ENCODE measurements at places on chromosomes 13 and 19.

GRCh38 chr19:18675779-18676178 is 7.7 kb upstream of the CRTC1 start:
- no peak for DNase-seq

- DNase-seq: no peak
Observed at GRCh38 chr13:48489666-48490065, 43.2 kb downstream of the RCBTB2 start.

- no peak for DNase-seq
Observed at GRCh38 chr13:99087954-99088491, 110.2 kb upstream of the DOCK9 start.

- no peak for DNase-seq
Observed at GRCh38 chr19:9721861-9722260, 46.7 kb downstream of the ZNF846 start.

- no peak for DNase-seq
Observed at GRCh38 chr19:41919948-41920712, 8.1 kb downstream of the ERFL start.

DNA sequence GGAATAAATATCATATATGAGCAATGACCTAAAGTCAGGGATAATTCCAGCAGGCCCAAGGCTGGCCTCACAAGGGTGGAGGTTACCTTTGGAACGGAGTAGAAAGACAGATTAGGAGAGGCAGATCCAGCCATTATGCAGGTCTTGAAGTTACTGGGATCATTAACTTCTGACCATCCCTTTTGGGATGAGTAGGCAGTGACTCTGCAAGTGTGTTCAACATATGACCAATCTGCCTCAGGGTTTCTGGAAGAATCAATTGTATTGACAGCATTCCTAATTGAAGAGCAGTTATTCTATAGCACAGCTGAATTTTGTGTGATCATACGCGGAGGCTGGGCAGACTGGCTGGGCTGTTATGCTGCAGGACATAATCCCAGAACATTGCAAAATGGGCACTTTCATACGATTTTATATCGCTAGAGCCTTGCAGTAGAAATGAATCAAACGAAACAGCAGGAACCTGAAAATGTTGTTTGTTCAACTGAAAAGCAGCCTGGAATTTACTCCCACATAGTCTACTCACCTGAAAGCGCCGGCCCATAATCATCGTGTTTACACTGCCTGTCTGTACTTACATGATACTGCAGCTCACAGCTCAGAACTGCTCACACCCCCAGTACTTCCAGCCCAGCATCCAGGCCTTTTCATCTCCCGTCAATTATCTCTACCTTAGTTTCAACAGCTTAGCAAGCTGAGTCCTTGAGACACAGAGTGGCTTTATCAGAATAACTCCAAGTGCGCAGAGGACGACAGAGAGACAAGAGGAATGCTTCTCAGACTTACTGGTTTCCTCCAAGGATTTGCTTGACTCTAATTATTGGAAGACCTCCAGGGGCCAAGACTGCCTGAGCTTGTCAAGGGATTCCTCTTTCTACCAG is 556.1 kb downstream of the EFNB2 start:
- no peak for DNase-seq

DNA sequence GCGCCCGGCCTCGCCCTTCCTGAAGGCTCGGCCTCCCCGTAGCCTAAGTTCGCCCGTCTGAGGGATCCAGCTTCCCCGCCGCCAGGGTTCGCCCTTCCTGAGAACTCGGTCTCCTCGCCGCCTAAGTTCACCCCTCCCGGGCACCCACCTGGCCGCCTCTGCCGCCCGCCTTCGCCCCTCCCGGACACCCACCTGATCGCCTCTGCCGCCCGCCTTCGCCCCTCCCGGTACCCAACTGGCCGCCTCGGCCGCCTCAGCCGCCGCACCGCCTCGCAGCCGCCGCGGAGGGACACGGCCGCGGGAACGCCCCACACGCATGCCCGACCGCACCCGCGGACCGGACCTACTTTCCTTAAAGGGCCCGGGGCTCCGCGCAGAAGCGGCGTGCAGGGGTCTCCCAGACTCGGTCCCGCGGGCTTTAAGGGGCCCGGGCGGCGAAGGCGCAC is at the start of gene MOB3A:
MOB3A (minus strand) TSS at position 293 of the 446 bp plus-strand sequence. CDS start 17,766 bp downstream, outside the sequence.
- DNase-seq: no peak

GRCh38 chr13:36673838-36674326 is at the start of gene SERTM1:
Gene SERTM1, plus strand, starts transcription at chr13:36674020. Its CDS starts 21,059 bp downstream, at chr13:36695079.
- DNase-seq: no peak

- no peak for DNase-seq
Observed at GRCh38 chr13:31107109-31107508, 54.6 kb downstream of the HSPH1 start.

- no peak for DNase-seq
Observed at GRCh38 chr13:65943708-65944107, 1286.4 kb downstream of the PCDH9 start.

DNA sequence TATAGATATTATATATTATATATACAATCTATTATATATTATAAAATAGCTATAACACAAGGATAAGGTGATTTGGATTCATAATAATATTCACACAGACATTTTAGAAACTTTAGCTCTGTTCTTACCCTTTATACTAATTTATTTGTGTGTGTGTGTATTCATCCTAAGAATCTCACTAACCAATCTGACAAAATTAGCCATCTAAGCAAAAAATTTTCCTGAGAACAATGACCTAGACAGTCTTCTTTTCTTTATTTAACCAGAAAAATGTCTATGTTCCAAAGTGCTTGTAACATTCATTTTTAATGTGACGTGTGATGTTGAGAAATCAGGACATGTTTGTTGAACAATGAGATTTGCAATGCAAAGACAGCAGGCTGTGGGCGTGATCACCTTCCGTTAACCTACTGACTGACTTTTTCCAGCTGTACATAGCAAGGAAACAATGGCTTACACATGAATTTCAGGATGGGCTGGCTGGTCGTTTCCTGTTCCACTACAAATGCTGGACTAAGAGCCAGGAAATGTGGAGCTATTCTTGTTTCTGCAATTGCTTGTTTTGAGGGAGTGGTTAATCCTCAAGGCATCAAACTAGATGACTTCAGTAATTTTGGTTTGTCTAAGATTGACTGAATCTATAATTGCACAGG is 634.6 kb upstream of the ARGLU1 start:
- DNase-seq: no peak

DNA sequence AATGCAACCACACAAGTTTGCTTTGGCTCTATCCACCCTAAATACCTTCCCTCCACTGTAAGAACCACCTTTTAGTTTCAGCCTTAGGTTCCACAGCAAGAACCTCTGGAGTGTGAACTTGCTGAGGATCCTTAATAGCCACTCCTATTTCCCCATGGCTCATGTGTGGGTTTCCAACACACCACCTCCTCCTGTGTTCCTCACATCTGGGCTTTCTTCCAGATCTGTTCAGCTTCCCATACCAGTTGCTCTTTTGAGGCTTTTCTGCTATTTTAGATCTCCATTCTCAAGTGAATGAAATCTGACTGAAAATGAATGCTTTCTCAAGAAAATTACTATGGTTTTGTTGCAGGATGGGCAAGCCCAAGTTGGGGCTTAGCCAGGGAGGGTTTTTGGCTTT is 104.8 kb upstream of the MIR17HG start:
- no peak for DNase-seq

GRCh38 chr13:37597477-37598025 is 1.0 kb downstream of the POSTN start:
- DNase-seq: no peak

GRCh38 chr13:103188713-103189326 is 122.6 kb upstream of the SLC10A2 start:
- DNase-seq: no peak

DNA sequence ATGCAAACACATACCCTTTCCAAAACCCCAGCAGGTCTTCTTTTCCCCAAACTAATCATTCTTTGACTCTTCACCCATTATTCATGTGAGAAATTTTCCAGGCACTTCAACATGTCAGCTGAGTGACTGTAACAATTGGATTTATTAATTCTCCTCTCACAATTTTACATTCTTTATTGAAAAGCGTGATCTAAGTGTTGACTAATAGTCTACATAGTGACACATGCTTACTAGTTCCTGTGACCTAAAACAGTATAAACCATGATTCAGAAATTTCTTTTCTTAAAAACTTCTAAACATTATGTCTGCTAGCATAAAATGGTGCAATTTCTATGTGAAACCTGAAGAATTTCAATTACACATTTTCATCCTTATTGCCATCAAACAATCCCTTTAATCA is 532.3 kb downstream of the GPC5 start:
- no peak for DNase-seq

DNA sequence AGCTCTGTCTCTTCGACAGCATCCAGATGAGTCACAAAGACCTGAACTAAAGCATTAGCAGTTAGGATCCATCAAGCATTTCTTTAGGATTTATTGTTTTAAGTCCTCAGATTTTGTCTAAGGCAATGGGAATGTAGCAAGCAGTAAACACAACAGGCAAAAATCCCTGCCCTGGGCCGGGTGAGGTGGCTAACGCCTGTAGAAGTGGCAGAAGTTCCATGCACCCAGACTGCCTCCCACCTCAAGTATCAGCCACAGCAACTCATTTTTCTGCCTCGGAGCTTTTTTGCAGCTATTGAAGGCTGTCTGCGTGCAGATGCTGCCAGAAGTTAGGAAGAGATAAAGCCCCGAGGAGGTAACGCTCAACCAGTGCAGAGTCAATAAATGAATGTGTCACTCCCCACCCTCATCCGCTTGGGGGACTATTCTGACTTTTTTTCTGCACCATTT is 47.1 kb upstream of the MRI1 start:
- no peak for DNase-seq

- DNase-seq: no peak
Observed at GRCh38 chr19:2775556-2776430, 7.3 kb downstream of the SGTA start.

GRCh38 chr19:33535226-33535625 is 13.6 kb upstream of the PEPD start:
- DNase-seq: no peak

GRCh38 chr13:29958476-29958875 is 108.1 kb upstream of the UBL3 start:
- DNase-seq: no peak

- DNase-seq: no peak
Observed at GRCh38 chr19:28213470-28214082, 999.4 kb downstream of the UQCRFS1 start.

DNA sequence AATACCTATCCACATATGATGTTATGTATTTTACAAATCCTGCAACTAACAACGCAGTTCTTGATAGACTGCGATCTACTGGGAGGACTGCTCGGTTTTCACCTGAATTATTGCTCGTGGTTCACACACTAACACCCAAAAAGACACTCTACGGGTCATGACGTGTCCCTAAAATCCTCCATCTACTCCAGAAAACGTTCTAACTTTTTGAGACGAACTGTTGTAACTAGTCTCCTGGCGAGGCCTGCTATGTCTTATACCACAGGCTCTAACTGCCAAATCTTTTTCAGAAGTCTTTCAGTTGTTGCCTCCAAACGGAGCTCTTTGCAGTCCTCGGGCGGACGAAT is 108.2 kb downstream of the KCNRG start:
- DNase-seq: no peak

GRCh38 chr13:114339857-114340534 is 25.7 kb downstream of the CHAMP1 start:
- DNase-seq: no peak

DNA sequence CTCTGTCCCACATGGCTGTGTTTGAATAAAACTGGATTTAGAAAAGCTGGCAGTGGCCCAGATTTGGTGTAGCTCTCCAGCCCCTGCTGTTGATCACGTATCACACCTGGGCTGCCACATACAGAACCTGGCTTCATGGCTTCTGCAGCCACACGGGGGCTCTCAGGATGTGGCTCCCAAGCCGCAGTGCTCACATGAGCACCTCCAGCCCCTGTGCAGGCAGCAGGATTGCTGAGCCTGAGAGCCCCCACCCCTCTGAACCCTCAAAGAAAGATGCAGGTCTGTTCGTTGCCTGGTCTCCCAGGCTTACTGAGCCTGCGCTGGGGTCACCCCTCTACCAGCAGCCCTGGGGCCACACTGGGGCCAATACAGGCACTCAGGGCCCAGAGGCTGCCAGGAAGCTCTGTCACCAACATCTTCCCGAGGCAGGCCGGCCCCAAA is 2.7 kb downstream of the PLEKHF1 start:
- DNase-seq: no peak

DNA sequence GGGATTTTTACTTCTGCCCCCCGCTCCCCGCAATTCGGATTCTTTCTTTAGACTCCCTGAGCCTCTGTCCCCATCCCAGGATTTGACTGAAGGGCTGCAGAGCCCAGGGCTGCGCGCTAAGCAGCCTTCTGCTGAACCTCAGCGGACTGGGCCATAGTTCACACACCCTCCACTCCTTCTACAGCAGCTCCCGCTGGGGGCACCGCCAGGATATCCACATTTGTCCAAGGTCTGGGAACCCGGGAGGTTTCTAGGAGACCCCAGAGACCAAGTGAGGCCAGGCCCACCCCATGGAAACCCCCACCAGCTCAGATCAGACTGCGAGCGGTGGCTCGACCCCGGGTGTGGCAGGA is 463.3 kb downstream of the ITGBL1 start:
- no peak for DNase-seq

DNA sequence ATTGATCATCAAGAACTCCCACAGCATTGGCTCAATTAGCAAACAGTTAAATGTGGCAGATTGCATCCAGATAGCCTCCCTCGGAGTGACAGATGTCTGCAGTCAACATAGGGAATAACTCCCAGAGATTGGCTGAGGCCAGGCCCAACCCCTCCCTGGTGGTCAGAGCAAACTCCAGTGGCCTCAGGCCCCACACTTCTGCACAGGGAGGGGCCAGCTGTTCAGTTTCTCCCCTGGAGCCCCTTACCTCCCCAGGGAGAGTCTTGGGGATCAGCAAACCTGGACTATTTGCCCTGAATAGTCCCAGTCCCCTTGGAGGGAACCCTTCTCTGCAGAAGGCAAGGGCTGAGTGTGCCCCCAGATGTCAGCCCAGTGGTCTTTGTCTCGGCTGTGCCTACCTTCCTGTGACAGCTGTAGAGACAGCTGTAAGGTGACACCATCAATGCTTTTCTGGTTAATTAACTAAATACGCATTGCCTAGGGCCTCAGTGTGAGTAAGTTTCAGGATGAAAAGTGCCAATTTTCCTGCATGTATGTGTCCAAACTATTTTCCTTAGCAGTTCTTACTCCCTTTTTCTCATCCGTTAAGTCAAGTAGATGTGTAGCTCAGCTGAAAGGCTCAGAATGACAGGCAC is 102.7 kb upstream of the UQCRFS1 start:
- DNase-seq: no peak

GRCh38 chr19:13597640-13598039 is 91.4 kb upstream of the CACNA1A start:
- peak; percentile 92 for DNase-seq

GRCh38 chr13:43388282-43389034 is 365.1 kb downstream of the DNAJC15 start:
- DNase-seq: no peak

DNA sequence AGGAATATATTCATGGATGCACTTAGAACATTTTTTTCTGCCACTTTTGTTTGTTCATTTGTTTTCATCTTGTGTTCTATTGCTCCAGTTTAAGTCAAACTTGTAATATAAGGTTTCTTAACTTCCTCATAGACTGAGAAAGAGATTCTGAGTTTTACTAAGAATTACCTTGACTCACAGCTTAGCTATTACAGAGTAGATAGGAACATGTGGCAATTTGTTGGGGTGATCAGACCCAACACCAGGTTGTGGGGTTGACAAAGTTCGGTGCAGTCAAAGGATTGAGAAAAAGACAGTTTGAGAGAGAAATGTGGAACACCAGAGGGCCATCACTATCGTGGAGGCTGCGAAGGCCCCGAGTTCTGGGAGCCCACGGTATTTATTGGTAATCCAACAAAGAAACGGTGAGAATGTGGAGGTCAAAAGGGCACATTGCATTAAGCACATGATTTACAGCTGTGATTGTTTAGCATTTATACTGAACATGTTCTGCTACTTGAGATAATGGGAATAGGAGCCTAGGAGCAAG is 2526.0 kb downstream of the PCDH9 start:
- DNase-seq: no peak

All from HTR-8/SVneo (cell line).